Tracheal epithelial cell (primary cell): ENCODE measurements at places on chromosomes 12 and 14. TPM values are rescaled to one million over a fixed set of nuclear protein-coding genes. Genes with fewer than 3 reads are reported as not detected.

The SLC35E3 gene
- total RNA-seq = 2.1 and 2.7 TPM in 2 replicates

The HOXC10 gene
- total RNA-seq = 2.2 TPM in 1 of 2 replicates, not detected in the other

The GPD1 gene
- 1.2 TPM in 1 of 2 replicates, not detected in the other for total RNA-seq

The TEAD4 gene
- 2.8 and 5.1 TPM in 2 replicates for total RNA-seq

The CMA1 gene
- not detected in 2 replicates for total RNA-seq

The TOMM20L gene
- total RNA-seq = not detected in 2 replicates

The KRT85 gene
- not detected in 2 replicates for total RNA-seq

The ZNF891 gene
- 0.43 and 0.48 TPM in 2 replicates for total RNA-seq

The EGLN3 gene
- 37.7 and 56.1 TPM in 2 replicates for total RNA-seq

The TRPV4 gene
- 0.72 and 1.7 TPM in 2 replicates for total RNA-seq

The ACOT4 gene
- 0.21 and 0.48 TPM in 2 replicates for total RNA-seq

The FAM222A gene
- under 0.01 and 0.24 TPM in 2 replicates for total RNA-seq

The AVPR1A gene
- 0.24 TPM in 1 of 2 replicates, not detected in the other for total RNA-seq

The CHGA gene
- not detected in 2 replicates for total RNA-seq

The FITM1 gene
- total RNA-seq = under 0.01 and 0.24 TPM in 2 replicates

The CLEC4D gene
- total RNA-seq = under 0.01 TPM in 1 of 2 replicates, not detected in the other

The GLIPR1L1 gene
- total RNA-seq = not detected in 2 replicates

The SDSL gene
- 2.8 and 4.8 TPM in 2 replicates for total RNA-seq

The FAM186B gene
- under 0.01 and 0.48 TPM in 2 replicates for total RNA-seq

The HSPB8 gene
- total RNA-seq = 0.43 and 14.9 TPM in 2 replicates

The EXD2 gene
- 18.6 and 22.2 TPM in 2 replicates for total RNA-seq

The RASSF8 gene
- 15.6 and 17.4 TPM in 2 replicates for total RNA-seq

The SAMD4A gene
- total RNA-seq = 12.4 and 31.6 TPM in 2 replicates

The COX8C gene
- not detected in 2 replicates for total RNA-seq

The MMP19 gene
- total RNA-seq = 0.24 TPM in 1 of 2 replicates, not detected in the other
